ENCODE measurements at places on chromosomes 4 and X.

GRCh38 chrX:72097098-72097497 is 34.6 kb downstream of the RTL5 start:
- no peak for DNase-seq

- DNase-seq, result no peak
These were observed 86.0 kb downstream of the EVC start for GRCh38 chr4:5796976-5797375.

DNA sequence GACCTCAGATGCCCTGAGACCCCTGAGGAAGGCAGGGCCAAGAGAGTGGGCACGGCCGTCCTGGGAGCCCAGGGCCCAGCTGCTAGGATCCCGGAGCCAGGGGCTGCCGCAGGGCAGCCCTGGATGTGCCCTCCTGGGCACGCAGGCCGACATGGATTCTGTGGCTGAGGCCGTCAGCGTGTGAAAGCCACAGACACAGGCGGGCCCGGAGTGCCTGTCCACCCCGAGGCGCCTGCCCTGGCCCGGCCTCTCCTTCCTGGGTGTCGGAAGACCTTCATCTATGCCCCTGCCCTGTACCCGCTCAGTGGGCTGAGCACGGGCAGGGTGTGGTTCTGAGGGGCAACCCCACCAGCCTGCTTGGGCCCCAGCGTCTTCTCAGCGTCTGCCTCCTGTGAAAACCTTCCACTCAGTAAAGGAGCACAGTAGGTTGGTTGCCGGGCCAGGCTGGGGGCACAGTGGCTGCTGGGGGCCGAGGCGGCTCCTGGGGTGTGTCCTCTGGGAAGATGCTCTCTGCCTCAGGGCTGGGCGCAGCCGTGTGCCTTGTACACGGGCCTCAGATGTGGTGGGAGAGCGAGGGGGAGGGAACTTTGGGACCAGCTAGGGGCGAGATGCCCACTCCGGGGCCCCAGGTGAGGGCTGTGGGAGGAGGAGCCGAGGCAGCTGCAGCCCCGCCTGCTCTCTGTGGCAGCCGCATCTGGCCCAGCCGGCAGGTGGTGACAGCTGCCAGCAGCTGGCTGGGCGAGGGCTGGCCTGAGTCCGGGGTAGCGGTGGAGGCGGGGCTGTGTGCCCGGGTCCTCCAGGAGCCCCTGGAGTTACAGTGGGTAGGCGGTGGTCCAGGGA is 20.8 kb downstream of the FGFRL1 start:
- DNase-seq, result no peak

GRCh38 chrX:49073601-49074575 is at the start of gene PRAF2:
Gene PRAF2, minus strand, starts transcription at chrX:49074002. Its CDS starts 15 bp downstream, at chrX:49073987.
- peak; percentile 89 for DNase-seq

DNA sequence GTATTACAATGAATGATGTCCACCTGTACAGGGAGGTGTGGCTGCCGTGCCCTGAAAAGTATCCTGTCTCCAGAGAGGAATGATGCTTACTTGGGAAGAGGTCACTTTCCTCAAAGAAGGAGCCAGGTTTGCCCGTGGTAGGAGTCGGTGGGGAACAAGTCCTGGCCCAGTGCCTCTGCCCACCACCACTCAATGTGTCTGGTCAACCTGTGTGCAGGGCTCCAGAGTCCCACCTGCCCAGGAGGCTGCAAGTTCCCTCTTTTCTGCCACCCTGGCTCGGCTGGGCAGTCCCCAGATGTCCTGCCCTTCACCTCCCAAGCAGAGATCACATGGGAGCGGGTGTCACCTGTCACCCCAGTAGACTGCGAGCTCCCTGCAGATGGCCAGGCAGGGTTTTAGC is 75.4 kb upstream of the C4orf50 start:
- DNase-seq, result no peak

DNA sequence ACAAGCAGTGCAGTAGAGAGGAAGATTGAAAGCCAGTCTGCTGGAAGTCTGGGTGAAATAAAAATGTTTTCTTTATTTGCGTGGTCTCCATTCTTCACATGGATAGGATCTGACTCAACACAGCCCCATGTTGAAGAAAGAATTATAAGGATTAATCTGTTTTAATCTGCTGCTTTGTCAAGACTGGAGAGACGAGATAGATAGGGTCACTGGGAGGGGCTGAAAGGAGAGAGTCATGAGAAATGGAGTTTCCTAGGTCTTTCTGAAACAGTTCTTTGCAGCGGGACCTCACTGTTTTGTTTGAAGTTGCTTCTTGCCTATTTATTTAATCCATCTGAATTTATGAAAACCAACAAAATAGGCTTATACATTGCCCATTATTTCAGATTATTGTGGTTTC is 32.4 kb upstream of the RHOH start:
- no peak for DNase-seq

GRCh38 chr4:119729835-119730670 is 101.4 kb upstream of the PDE5A start:
- peak; percentile 51 for DNase-seq

- DNase-seq, result no peak
These were observed 61.5 kb downstream of the GLRA2 start for GRCh38 chrX:14590693-14591424.

GRCh38 chr4:122099896-122100295 is 52.2 kb upstream of the BLTP1 start:
- DNase-seq, result peak; percentile 45

- peak; percentile 59 for DNase-seq
These were observed 27.8 kb downstream of the TCEAL1 start for GRCh38 chrX:103656617-103657016.
